ENCODE measurements at places on chromosomes 1 and 21. TPM values are rescaled to one million over a fixed set of nuclear protein-coding genes. Genes with fewer than 3 reads are reported as not detected.

ADAM30 gene
- polyA plus RNA-seq, result 52.6 TPM

GUCA2B gene
- not detected for polyA plus RNA-seq

C1orf105 gene
- 60.8 TPM for polyA plus RNA-seq

MCOLN3 gene
- 2.5 TPM for polyA plus RNA-seq

LORICRIN gene
- not detected for polyA plus RNA-seq

LRRC8B gene
- polyA plus RNA-seq, result 29.7 TPM

PROX1 gene
- polyA plus RNA-seq, result 19.1 TPM

KAZN gene
- 14.6 TPM for polyA plus RNA-seq

OPRD1 gene
- 0.18 TPM for polyA plus RNA-seq

KIF21B gene
- 32.3 TPM for polyA plus RNA-seq

PHGDH gene
- 131 TPM for polyA plus RNA-seq

MARK1 gene
- 25.5 TPM for polyA plus RNA-seq

ENAH gene
- 84.3 TPM for polyA plus RNA-seq

CSF3R gene
- 3.8 TPM for polyA plus RNA-seq

LRRC3 gene
- polyA plus RNA-seq, result 4.9 TPM

KRTAP10-1 gene
- not detected for polyA plus RNA-seq

LRRC71 gene
- polyA plus RNA-seq, result 49.2 TPM

TFF2 gene
- not detected for polyA plus RNA-seq

PIK3R3 gene
- 56.8 TPM for polyA plus RNA-seq

SEMA6C gene
- 71.6 TPM for polyA plus RNA-seq

ZSCAN20 gene
- 4.5 TPM for polyA plus RNA-seq

UBE2U gene
- polyA plus RNA-seq, result 72.2 TPM

CALML6 gene
- polyA plus RNA-seq, result 0.96 TPM

KIF26B gene
- polyA plus RNA-seq, result 3.0 TPM

TMCC2 gene
- 8.5 TPM for polyA plus RNA-seq

GNG4 gene
- polyA plus RNA-seq, result 3.3 TPM

MROH7 gene
- 162 TPM for polyA plus RNA-seq

TMEM52 gene
- 40.8 TPM for polyA plus RNA-seq

CFHR5 gene
- 0.11 TPM for polyA plus RNA-seq

CHAF1B gene
- 6.5 TPM for polyA plus RNA-seq

NR1I3 gene
- 0.57 TPM for polyA plus RNA-seq

RGS7 gene
- polyA plus RNA-seq, result 5.0 TPM

CR1L gene
- not detected for polyA plus RNA-seq

MRPL55 gene
- 63.1 TPM for polyA plus RNA-seq

CELA2A gene
- polyA plus RNA-seq, result 2.4 TPM

RORC gene
- polyA plus RNA-seq, result 30.9 TPM

FAM43B gene
- polyA plus RNA-seq, result 0.66 TPM

KCNC4 gene
- polyA plus RNA-seq, result 9.5 TPM

MCOLN2 gene
- polyA plus RNA-seq, result 6.3 TPM

INSRR gene
- polyA plus RNA-seq, result 1.5 TPM

OR14K1 gene
- not detected for polyA plus RNA-seq

FCRL1 gene
- polyA plus RNA-seq, result 0.80 TPM

AJAP1 gene
- polyA plus RNA-seq, result 5.0 TPM
